ENCODE measurements at places on chromosomes 12 and 14.

- DNase-seq, result no peak
Measured at GRCh38 chr12:52207895-52208294, 16.1 kb upstream of the KRT80 start.

DNA sequence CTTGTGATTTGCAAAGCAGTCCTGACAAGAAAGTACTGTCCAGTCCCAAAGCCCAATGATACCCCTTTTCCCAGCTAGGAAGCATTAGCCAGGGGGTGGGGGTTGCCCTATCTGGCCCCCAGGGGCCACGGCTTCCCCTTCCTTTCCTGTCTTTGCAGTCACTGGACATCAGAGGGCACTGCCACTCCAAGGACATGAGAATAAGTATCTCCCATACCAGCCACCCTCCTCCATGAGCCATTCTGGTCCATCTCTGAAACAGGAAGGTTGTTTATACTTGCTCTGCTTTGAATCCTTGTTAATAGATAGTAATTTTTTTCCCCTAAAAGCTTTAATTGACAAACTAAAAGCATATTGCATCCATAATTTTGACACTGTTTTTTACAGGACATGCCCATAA, 29.7 kb downstream of the RBM19 start:
- DNase-seq, result no peak

GRCh38 chr14:88895116-88895515, 70.7 kb downstream of the TTC8 start:
- no peak for DNase-seq

GRCh38 chr12:65465766-65466547, 187.5 kb downstream of the MSRB3 start:
- DNase-seq, result no peak

GRCh38 chr14:36647417-36647823, 14.2 kb upstream of the PAX9 start:
- no peak for DNase-seq

DNA sequence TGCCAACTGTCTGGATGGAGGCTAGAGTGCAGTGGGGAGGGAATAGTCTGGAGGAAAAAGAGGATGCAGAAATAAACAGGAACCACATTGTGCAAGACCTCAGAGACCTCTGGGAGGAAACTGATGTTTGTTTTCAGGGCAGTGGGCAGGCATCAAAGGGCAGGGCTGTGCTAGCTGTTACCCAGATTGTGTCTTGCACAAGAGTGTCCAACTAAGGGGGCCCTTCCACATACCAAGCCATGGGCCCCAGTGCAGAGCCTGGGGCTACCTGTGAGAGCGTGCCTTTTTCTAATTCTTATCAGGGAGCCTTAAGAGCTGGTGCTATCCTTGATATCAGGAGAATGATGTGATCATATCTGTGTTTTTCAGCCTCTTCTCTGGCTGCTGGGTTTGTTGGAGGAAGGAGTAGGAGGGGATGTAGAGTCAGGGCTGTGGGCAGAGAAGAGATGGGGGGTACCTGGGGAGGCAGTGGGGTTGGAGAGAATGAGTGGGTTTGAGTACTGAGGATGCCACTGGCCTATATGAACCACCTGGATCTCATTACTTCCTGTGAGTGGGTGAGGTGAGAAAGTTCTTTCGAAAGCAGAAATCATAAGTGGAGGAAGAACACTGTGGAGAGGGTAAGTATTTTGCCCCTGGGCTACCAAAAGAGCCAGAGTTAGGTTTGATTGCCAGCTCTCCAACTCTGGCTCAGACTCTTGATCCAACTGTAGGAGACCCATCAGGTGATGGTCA, 259.2 kb upstream of the CRY1 start:
- no peak for DNase-seq

GRCh38 chr14:102965971-102966655, 43.6 kb downstream of the AMN start:
- no peak for DNase-seq

GRCh38 chr12:11133816-11134215, 628 bp downstream of the TAS2R30 start:
- DNase-seq, result no peak

- no peak for DNase-seq
Measured at GRCh38 chr14:74018174-74018585, 908 bp downstream of the ENTPD5 start.

DNA sequence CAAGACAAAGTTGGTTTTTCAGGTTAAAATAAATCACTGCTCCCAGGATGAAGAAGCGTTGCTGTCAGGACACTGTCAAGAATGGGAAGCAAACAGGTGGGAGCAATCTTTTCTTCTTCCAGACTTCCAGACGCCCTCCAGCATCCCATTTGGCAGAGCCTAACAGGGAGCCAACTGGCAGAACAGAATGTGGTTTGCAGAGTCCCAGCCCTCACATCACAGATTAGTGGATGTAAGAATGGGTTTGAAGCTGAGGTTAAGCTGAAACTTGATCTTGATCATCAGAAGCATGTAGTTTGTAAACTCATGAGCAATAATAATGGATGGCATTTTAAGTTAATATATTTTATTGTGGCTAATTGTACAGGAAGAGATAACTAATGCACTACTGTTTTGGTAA, 636.4 kb downstream of the SLC6A15 start:
- DNase-seq, result no peak

DNA sequence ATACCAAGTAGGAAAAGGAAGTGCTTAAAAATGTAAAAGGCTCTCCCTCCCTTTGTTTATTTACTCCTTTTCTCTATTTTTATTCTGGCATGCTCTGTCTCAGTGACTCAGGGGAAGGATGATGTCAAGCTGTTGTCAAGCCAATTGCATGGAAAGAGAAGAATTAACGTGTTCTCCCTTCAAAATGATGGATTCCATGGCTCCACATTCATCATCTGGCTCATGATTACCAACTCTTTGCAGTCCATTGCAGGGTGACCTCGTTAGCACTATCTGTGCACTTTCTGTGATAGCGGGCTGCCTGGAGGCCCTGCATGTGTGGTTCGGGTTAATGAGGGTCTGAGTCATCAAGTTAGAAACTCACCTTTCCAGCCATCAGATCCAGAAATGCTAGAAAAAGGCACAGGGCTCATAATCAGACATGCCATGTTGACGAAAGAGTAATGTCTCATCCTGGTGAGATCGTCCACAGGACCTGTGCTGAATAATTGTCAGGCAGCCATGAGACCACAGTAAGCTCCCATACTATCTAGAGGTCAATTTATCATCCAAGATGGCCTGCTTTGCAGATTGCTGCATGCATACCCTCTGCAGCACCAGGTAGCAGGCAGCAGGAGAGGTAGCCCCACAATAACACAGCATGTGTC, 79.2 kb upstream of the BTG1 start:
- no peak for DNase-seq

- peak; percentile 46 for DNase-seq
Measured at GRCh38 chr12:91877022-91877421, 268.6 kb downstream of the BTG1 start.

GRCh38 chr14:102272392-102272791, 32.6 kb downstream of the MOK start:
- no peak for DNase-seq

DNA sequence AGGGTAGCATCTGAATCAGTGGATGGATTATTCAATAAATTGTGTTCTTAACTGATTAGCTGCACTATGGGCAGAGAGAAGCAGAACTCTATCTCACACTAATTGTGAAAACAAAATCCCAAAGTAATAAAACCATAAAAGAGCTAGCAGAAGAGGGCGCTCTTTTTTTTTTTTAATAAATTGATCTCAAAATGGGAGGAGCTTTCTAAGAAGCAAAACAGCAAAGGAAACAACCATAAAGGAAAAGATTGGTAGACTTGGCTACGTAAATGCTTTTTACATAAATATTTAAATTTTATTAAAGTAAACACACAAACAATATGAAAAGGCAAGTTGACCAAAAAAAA, 1.5 kb upstream of the TM7SF3 start:
- no peak for DNase-seq

DNA sequence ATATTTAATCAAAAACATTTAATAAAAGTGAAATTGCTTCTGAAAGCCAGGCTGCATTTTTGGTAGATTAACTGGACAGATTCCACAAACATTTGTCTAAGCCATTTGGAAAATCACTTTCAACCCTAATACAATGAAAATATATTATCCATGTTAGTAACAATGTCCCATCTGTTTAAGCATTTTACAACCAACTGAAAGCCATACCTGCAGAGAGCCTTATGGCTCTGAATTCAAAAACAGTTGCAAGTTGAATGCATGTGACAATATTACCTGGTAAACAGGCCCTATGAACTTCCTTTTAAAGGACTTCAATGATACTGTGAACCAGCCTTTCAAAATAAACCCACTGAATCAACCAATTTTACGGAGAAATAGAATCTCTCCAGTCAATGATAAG, 468.1 kb downstream of the BTG1 start:
- DNase-seq, result no peak

DNA sequence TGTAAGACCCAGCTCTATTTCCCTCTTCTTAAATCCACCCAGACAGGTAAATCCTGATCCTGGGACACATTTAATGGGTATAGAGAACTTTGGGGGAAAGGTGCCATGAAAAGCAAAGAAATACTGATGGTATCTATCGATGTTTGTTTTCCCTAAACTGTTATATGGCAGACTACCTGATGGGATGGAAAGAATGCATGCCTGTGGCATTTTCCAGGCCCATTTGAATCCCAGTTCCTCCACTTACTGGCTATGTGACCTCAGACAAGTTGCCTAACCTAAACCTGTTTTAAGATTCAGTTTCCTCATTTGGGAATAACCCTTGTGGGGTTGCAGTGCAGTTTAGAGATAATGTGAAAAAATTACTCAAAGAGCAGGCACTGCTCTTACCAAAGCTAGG, 404.5 kb downstream of the FUT8 start:
- no peak for DNase-seq

DNA sequence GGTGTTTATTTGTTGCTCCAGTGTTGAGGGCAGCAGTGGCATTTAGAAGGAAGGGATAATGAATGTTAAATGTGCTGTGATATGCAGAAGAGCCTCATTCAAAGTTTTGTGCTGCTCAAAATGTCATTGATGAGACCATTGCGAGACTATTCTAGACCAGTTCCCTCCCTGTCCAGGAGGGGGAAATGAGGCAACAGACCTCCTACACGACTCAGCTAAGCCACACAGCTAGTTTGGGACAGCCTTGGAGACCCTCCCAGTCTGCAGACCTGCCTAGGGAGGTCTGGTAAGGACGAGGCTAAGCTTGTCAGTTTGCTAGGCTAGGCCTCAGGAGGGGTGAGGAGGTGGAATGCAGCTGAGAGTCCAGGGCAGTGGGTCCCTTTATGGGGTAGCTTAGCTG, 116.0 kb downstream of the NRXN3 start:
- no peak for DNase-seq

DNA sequence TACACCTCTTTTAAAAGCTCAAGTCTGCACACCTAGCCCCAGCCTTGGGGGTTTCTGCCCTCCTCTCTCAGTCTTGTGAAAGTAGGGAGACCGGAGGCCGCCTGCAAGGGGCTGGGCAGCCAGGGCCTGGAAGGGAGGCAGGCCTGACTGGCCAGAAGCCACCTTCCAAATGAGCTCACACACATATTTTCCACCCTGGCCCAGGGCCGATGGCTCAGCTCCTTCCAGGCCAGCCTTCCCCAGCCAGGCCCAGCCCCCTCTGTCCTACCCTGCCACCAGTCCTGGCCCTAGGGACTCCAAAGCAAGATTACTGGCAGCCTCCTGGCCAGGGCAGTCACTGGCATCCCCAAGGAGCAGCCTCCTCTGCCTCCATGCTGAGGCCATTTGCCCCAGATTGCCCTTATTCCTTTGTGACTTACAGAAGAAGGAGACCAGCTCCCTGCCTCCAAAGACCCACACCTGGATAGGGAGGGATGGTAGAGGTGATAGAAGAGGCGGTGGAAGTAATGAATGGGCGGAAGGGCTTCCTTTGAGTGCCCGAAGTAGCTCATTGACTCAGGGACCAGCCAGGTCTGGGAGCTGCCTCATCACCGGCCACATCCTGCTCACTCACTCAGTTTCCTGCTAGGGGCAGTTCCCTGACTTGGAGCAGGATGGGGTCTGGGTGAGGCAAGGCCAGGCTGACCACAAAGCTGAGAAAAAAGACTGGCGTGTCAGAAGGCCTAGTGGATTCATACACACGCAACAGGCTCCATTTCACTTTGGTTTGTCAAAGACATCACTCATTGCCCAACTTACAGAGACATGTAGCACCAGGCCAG, 14.8 kb downstream of the MMP14 start:
- DNase-seq, result peak; percentile 24

DNA sequence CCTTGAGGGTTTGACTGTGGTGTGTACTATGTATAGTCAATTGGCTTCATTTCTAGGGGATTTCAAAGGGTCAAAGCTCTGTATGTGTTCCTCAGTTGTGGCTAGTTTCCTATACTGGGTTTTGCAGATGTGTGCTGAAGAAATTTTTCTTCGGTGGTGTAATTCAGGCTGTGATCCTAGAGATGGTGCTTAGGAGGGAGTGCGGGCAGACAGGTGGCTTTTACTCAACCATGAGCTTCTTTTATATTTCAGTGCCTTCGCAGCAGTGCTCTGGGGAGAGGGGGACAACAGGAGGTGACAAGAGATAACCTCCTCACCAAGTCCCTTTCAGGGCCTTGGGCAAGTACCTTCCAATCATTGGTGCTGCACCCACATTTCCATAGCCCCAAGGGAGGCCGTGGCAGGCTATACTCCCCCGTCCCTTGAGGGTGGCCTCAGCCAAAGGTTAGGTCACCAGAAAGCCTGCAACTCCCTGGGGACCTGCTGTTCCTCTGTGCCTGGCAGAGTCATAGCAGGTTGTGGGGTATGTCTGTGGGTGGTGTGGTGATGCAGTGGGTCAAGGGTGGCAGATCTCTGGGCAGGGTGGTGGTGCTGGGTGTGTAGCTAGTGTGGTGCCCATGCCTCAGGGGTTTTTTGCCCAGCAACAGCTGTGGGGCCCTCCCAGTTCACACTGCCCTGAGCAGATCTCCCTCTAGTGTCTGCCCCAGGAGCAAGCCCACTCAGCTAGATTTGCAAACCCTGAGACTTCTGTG, 37.0 kb upstream of the TMX1 start:
- no peak for DNase-seq

DNA sequence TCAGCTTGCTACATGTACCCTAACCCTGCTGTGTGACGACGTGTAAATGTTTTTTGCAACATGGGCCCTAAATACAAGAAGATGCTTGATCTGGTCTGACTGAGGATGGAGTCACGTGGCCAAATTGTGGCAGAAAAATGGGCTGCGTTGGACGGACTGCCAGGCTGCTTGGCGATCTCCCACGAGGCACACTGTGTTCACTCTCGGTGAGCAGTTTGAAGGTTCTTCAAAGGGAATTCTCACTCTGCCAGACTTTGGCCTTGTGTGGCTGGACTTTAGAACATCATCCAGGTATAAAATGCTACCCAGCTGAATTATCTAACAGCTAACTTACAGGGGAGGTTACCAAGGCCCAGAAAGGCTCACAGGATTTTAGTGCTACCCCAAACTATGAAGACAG, 85.1 kb downstream of the KDM2B start:
- DNase-seq, result no peak

DNA sequence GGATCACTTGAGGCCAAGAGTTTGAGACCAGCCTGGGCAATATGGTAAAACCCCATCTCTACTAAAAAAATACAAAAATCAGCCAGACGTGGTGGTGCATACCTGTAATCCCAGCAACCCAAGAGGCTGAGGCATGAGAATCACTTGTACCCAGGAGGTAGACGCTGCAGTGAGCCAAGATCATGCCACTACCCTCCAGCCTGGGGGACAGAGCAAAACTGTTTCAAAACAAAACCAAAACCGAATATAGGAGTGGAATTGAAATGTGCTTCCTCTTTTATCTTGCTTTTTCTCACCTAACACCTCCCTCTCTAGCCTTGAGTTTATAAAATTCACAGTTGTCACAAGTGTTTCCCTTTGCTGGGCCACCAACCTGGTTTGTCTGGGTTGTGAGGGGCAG, 181.9 kb downstream of the PAH start:
- DNase-seq, result no peak

GRCh38 chr12:123105211-123105826, 45.6 kb downstream of the PITPNM2 start:
- no peak for DNase-seq

Data from stimulated activated CD8-positive, alpha-beta memory T cell treated with anti-CD3 and anti-CD28 coated beads, Interleukin-2, amount 100 ng/mL, for 48 hours (primary cell).